Tibial nerve (tissue), 4 donors: ENCODE measurements at places on chromosomes 2 and 18.

DNA sequence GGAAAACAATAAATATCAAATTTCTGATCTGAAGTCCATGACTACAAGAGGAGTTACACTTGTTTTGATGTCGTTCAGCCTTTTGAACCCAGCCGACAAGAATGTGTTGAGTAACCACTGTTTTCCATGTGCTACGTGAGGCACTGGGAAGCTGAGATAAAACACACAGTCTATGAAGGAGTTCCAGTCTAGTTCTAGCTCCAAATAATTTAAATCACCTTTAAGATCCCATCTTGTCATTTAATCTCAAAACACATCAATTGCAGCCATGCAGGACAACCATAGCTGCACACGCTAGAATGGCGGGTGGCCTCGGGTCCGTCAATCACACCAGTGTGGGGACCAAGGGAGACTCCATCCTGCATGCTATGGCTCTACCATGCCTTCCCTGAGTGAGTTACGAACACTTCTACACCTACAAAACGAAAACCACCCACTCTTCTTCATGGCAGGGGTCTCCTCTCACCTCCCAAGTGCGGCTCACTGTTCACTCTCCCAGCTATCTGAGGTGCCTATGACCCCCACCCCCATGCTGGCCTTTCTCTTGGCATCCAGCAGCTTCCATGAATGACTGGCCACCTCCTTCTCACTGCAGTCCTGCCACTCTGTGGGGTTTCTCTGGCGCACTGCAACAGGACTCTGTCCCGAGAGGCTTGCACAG is 3.8 kb downstream of the FHL2 start:
- DNase-seq, result no peak
- no peak overlapping the region for H3K4me3 ChIP-seq
- peaks cover 11% of the 10 kb centered on the region for H3K4me1 ChIP-seq
- peak overlapping the region; percentile 92 for H3K27ac ChIP-seq
- H3K27me3 ChIP-seq, result peaks cover 23% of the 10 kb centered on the region

- peaks cover 22% of the 10 kb centered on the region for H3K27me3 ChIP-seq
- no peak for DNase-seq
- H3K4me1 ChIP-seq, result peaks cover 20% of the 10 kb centered on the region
- H3K36me3 ChIP-seq, result no peaks in the 10 kb centered on the region
- no peak within 1 kb of the TSS for H3K4me3 ChIP-seq
- H3K27ac ChIP-seq, result no peak within 1 kb of the TSS
Measured at GRCh38 chr2:96505231-96505889, at the start of gene NEURL3. TSS of gene NEURL3 (minus strand) at chr2:96505357. CDS start at chr2:96505286, 71 bp downstream.

GRCh38 chr2:4012197-4012596 is 308.8 kb downstream of the DCDC2C start:
- H3K27ac ChIP-seq, result no peak overlapping the region
- no peaks in the 10 kb centered on the region for H3K27me3 ChIP-seq
- no peak for DNase-seq
- H3K36me3 ChIP-seq, result no peaks in the 10 kb centered on the region
- no peaks in the 10 kb centered on the region for H3K4me1 ChIP-seq

- DNase-seq, result no peak
- no peak overlapping the region for H3K27ac ChIP-seq
- H3K4me1 ChIP-seq, result no peaks in the 10 kb centered on the region
- no peaks in the 10 kb centered on the region for H3K27me3 ChIP-seq
- no peaks in the 10 kb centered on the region for H3K36me3 ChIP-seq
Measured at GRCh38 chr2:185291035-185291647, 447.5 kb upstream of the FSIP2 start.

DNA sequence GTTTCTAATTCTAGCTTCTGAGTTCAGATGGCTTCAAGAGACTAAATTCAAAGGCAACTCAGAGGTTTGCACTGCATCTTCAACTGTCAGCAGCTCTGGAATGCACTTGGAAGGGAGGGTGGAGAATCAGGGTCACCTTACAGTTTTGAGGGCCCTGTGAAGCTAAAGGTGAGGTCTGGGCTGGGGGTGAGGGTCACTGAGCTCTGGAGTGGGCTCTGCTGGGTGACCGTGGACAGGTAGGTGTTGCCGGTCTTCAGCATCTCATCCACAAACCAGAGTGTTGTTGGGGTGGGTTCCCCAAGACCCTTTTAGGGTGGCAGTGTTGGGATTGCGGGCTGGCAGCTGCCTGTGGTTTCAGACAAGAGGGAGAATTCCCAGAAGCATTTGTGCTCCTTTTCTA is 70.1 kb upstream of the CXCR4 start:
- no peak for DNase-seq
- no peak overlapping the region for H3K4me3 ChIP-seq
- H3K4me1 ChIP-seq, result no peaks in the 10 kb centered on the region
- H3K36me3 ChIP-seq, result no peaks in the 10 kb centered on the region

DNA sequence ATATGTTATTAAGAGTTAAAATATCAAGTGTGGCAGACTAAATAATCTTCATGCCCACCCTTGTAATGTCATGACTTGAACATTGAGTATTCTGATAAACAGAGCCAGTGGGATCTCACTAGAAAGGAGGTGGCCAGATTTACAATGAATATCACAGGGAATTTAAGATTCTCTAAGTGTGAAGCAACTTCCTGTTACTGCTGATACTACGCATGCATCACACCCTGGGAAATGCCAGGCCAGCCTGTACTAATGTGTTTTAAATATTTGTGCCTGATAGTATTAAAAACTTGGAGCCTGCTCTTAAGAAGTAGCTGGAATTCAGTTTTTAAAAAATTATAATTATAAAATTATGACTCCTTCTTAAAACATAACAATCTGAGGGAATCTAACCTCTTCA is 148.3 kb downstream of the LAMA3 start:
- H3K27me3 ChIP-seq, result no peaks in the 10 kb centered on the region
- H3K4me1 ChIP-seq, result no peaks in the 10 kb centered on the region
- no peak overlapping the region for H3K27ac ChIP-seq
- no peak overlapping the region for H3K4me3 ChIP-seq
- DNase-seq, result no peak
- no peaks in the 10 kb centered on the region for H3K36me3 ChIP-seq

DNA sequence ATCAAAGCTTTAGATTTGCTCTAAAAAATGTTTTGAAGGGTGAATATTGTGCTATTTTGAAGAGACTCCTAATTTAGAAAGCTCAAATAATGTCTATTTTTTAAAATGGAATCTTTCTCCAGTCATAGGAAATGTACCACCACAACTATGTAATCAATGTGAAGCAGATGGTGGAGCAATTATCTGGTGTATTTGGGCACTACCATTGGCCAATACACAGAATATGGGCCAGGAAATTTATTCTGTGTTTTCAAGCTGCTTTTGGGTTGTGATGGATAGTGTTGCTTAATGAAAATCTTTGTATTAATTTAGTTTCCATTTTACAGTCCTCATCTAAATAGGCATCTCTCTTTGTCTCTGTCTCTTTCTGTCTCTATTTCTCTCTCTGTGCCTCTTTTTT is 17.1 kb upstream of the VWC2L start:
- no peaks in the 10 kb centered on the region for H3K27me3 ChIP-seq
- DNase-seq, result no peak
- H3K27ac ChIP-seq, result no peak overlapping the region
- no peak overlapping the region for H3K4me3 ChIP-seq
- H3K36me3 ChIP-seq, result no peaks in the 10 kb centered on the region
